GM13977 (cell line): ENCODE measurements at places on chromosomes 2 and 18.

- no peak for DNase-seq
Observed at GRCh38 chr2:191312662-191313061, 67.5 kb downstream of the MYO1B start.

DNA sequence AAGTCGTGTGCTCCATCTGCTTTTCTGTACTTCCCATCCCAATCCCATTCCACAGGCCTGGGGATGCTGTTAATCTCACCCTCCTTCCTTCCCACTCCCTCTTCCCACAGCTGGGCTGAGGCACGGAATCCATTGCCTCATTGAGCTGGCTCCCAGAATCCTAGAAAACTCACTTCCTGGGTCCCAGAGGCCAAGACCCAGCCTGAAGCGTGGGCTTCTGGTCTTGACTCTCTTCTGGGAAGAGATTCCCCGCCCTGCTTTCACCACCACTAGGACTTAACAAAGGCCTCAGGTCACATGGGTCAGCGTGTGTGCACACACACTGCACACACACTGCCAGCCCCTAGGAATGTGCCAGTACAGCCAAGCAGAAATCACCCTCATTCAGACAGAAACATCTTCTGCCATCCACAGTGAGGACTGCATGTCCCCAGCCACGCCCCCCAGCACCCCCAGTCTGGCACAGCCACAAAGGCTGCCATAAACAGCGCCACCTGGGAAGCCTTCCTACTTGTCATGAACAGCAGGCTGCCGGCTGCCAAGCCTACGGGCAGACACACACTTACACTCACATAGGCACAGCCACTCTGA lies 165.8 kb downstream of the TNS1 start:
- no peak for DNase-seq

- no peak for DNase-seq
Observed at GRCh38 chr2:165192729-165193128, 11.1 kb downstream of the SCN3A start.

DNA sequence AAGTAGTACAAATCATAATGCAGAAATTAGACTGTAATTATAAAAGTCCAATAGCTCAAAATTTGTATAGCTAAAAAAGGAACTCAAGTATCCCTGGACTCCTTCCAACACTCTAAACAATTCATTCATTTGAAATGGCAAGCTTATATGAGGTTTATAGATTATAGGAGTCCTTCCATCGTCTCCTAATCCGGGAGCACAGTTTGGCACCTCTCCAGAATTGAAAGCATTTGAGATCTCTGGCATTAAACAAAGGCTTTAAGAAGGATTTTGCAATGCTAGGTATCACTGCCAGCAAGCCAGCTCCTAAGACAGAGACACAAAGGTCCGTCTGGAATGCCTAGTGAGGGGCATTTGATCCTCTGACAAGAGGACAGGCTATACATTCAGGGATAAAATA lies 90.9 kb downstream of the ACVR1 start:
- DNase-seq = no peak

DNA sequence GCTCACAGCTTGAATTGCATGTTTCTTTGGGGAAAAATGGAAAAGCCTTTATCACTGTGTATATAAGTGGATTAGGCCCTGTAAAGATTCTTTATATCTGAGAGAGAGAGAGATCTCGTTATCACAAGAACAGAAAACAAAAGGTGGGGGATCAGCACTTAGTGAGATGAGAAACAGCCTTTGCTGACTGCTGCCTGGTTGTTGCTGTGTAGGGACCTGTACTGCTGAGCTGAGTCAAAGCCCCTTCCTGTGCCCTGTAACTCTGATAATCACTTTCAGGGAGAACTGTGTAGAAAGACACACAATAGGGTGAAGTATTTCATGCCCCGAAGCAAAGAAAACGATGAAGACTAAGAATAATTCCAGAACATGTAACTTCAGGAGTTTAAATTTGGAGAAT lies 30.6 kb upstream of the FAM237A start:
- DNase-seq = no peak

DNA sequence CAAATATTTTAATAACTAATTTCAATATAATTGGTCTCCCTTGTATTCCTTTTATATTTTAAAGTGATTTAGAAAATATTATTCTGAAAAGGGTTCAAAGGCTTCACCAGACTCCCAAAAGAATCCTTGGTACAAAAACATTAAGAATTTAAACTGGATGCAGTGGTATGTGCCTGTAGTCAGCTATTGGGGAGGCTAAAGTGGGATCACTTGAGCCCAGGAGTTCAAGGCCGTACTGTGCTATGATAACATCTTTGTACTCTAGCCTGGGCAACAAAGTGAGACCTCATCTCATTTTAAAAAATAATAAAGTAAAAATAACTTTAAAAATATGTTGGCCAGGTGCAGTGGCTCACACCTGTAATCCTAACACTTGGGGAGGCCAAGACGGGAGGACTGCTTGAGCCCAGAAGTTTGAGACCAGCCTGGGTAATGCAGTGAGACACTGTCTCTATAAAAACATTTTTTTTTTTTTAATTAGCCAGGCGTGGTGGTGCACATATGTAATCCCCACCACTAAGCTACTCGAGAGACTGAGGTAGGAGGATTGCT lies 14.7 kb downstream of the NCL start:
- DNase-seq = no peak

- no peak for DNase-seq
Observed at GRCh38 chr2:240819858-240820606, at the start of gene KIF1A. Gene KIF1A, minus strand, starts transcription at chr2:240820219. Its CDS starts 22,467 bp downstream, at chr2:240797752.

GRCh38 chr2:29047083-29047845 lies 27.1 kb downstream of the PCARE start:
- DNase-seq = no peak

DNA sequence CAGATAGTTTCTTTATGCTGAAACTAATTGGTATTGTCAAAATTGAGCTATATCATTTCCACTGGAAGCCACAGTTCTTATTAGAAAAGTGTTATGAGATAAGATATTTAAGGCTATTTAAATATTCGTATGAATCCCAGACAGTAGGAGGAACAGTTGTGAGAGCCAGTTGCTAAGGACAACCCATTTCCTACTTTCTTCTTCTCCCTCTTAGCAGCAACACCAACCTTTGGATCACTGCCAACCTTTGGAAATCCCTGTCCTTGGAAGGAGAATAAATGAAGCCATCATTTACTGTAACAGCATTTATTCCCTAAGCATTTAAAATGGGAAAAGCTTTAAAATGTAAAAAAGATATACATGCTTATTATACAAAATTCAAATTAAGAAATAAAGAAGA lies 85.8 kb downstream of the PLCL1 start:
- no peak for DNase-seq

DNA sequence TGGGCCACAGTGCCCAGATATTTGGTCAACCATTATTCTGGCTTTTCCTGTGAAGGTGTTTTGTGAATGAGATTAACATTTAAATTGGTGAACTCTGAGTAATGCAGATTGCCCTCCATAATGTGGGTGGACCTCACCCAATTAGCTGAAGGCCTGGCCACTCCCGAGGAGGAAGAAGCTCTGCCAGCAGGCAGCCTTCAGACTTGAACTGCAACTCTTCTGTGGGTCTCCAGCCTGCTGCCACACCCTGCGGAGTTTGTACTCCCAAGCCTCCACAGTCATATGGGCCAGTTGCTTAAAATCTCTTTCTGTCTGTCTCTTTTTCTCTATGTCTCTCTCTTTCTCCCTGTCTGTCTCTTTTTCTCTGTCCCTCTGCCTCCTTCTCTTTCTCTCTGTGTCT lies 262.7 kb downstream of the MYCN start:
- DNase-seq = no peak

GRCh38 chr18:49628119-49628518 lies 66.3 kb downstream of the LIPG start:
- DNase-seq = no peak

GRCh38 chr18:50558157-50558556 lies 1.7 kb upstream of the MAPK4 start:
- no peak for DNase-seq

- DNase-seq = peak; percentile 87
Observed at GRCh38 chr2:240232961-240233884, 92.8 kb upstream of the OTOS start.

GRCh38 chr2:200330351-200331060 lies 24.0 kb downstream of the SPATS2L start:
- DNase-seq = no peak

- peak; percentile 18 for DNase-seq
Observed at GRCh38 chr2:210195101-210195852, 24.1 kb upstream of the KANSL1L start.

- DNase-seq = no peak
Observed at GRCh38 chr2:229126066-229126465, 145.0 kb downstream of the PID1 start.

- DNase-seq = no peak
Observed at GRCh38 chr2:7429733-7430132, 512.5 kb downstream of the RNF144A start.

- no peak for DNase-seq
Observed at GRCh38 chr2:118047380-118047826, 33.5 kb upstream of the CCDC93 start.

DNA sequence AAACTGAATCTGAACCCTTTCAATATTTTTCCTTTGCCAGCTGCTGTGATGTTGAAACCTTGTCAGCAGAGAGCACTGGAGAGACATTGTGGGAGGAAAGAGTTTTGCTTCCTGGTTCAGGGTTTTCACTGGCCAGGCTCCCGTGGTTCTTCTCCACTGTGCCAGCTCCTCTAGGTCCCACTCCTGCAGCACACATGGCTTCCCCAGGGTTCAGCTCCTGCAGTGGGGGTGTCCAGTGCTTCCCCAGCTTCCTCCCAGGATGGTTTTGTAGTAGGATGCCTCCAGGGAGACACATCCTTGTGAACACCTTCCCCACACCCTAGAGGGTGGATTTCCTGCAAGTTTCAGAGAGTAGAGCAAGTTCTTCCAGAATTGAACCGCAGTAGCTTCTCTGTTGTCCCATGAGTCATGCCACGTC lies 24.0 kb upstream of the SULT1C3 start:
- DNase-seq = peak; percentile 7

DNA sequence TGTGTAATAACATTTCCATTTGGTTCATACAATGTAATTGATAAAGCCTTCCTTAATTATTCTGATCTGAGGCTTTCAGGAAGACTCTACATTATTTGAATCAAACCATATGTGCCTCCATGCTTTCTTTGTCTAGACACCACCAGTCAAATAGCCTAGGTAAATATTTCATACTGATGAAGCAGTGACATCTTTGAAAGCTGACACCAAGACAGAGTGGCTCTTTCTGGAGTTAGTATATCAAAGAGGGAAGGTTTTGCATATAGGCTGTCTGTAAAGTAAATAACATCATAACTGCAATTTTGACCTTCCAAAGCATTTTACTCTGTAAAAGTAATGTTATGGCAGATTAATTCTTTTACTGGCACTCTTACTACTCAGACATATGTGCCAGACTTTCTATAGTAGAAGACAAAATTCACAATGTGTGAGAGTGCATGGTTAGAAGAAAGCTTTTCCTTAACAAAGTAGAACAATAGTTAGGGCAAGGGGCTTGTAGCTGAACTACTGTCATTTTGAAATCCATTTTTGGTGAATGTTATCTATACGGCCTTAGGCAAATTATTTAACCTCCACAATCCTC lies 177.3 kb downstream of the ERBB4 start:
- DNase-seq = no peak

- no peak for DNase-seq
Observed at GRCh38 chr2:214465363-214466146, 54.7 kb downstream of the VWC2L start.

GRCh38 chr2:27929916-27930486 lies 39.5 kb downstream of the BABAM2 start:
- DNase-seq = no peak

DNA sequence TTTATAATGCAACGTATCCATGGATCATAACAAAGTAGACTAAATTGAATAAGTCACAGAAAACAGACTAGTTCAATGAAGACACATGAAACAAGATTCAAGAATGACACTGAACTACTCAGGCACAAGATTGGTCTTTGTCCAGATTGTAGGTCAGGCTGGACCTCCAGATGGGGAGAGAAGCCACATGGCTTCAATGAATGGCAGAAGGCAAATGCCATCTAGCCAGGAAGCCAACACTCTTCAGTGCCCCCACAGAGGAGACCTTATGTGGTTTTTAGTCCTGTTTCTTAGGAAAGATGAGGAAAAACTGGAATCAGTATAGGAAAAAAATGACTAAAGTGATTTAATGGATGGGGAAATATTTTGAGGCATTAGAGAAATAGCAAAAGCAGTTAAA lies 43.1 kb downstream of the BOD1L2 start:
- no peak for DNase-seq

DNA sequence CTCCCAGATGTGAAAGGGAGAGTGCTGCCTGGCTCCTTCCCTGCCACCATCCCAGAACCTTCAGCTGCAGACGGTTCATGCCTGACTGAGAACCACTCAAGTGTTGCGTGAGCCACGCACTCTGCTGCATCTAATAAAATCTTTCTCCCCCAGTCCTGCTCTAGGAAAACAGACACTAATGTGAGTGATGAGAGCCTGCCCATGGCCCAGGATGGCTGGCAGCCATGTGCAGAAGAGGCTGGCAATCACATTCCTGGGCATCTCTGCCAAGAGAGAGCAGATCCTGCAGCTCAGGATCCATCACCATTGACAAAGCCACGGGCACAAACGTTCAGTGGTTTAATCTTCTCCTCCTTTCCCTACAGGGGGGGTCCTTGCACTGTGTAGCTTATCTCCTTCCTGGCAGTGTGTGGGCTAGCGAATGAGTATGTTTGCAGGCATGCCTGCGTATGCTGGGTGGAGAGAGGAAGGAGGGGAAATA lies 477.5 kb downstream of the SLC4A3 start:
- DNase-seq = no peak

- no peak for DNase-seq
Observed at GRCh38 chr2:23169896-23170295, 215.1 kb upstream of the KLHL29 start.

DNA sequence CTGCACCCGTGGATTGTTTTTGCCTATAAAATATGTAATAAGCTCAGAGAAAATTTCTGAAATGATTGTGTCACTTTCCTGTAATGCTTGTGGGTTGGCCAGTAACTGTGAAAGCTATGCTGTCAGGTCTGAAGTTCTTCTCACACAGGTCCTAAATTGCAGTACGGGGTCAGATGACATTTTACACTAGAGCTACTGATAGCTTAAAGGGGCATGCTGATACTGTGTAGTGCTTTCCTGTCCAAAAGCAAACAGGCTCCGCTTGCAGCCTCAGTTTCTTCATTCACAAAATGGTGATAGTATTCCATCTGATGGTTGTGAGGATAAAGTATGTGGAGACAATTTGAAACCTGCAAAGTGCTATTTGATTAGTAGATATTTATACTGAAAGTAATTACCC lies 7.6 kb upstream of the FARSB start:
- no peak for DNase-seq

GRCh38 chr18:63365876-63366212 lies 1.2 kb downstream of the KDSR start:
- peak; percentile 35 for DNase-seq

GRCh38 chr2:62201307-62201706 lies 5.4 kb downstream of the B3GNT2 start:
- no peak for DNase-seq

DNA sequence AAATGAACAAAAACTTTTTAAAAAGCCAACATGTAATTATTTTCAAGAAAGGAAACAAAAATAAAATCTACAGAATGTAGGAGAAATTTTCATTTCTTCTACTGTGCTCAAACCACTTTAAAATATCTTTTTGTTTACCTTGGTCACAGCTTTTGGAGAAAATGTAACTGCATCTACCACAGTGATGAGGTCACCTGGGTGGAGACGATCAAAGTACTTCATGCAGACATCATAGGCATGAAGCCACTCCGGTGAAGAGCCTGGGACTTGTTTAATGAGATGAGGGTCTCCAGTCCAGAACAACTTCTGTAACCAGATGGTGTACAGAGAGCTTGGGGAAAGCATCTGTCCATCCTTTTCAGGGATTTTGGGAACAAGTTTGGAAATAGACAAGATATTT lies 285.8 kb downstream of the NBAS start:
- DNase-seq = no peak

GRCh38 chr18:74546751-74547530 lies 12.6 kb downstream of the CNDP1 start:
- no peak for DNase-seq
